ENCODE measurements at places on chromosomes 5 and 9.

DNA sequence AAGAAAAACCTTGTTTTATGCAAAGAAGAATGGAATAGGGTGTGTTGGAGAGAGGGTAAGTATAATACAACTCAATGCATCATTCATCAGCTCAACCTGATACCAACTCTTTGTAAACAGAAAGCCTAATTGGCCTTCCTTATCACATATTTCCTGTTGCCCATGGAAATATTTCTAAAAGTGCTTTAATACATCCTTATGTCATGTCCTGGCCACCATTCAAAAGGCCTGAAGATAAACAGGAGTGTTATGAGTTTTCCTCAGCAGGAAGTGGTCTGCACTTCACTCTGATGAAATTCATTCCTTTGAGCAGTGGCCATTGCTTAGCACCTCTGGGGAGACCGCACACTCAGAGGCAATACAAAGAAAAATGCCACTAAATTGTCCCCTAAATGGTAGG, 511.2 kb downstream of the SEMA5A start:
- no peak for DNase-seq

- DNase-seq, result no peak
Observed at GRCh38 chr9:68492806-68493205, 47.9 kb downstream of the TMEM252 start.

GRCh38 chr5:57727591-57727990, 245.0 kb upstream of the ACTBL2 start:
- DNase-seq, result no peak

GRCh38 chr5:131810510-131811249, 13.9 kb upstream of the FNIP1 start:
- DNase-seq, result no peak

GRCh38 chr5:140806834-140807775, at the start of gene PCDHA4:
TSS of gene PCDHA4 (plus strand) at chr5:140807068.
- no peak for DNase-seq

DNA sequence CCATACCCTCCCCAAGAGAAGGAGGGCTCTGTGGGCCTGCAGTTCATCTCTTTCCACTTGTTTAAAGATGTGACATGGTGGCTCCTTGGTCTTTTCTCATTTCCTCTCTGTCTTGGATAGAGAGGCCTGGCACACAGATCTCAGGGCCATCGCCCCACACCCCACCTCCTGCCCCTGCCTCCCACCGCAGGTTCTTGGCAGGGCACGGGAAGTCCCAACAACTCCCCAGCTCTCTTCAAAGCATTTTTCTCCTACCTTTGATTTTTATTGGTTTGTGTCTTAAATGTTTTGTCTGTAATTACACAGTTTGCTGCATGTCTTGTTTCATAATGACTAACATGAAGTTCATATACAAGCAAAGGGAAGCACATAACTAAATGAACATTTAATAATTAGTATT, 178.5 kb upstream of the MSX2 start:
- DNase-seq, result no peak

GRCh38 chr5:148457183-148457620, 73.4 kb downstream of the FBXO38 start:
- DNase-seq, result no peak

- DNase-seq, result no peak
Observed at GRCh38 chr5:6419340-6419852, 29.3 kb upstream of the UBE2QL1 start.

DNA sequence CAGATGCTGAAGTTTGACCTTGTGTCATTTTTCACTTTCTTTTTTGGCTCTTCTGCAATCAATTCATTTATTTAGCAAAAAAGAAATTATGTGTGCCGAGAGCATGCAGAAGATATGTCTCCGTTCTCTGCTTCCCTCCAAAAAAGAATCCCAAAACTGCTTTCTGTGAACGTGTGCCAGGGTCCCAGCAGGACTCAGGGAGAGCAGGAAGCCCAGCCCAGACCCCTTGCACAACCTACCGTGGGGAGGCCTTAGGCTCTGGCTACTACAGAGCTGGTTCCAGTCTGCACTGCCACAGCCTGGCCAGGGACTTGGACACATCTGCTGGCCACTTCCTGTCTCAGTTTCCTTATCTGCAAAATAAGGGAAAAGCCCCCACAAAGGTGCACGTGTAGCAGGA, 2.4 kb downstream of the FGFR4 start:
- DNase-seq, result no peak

DNA sequence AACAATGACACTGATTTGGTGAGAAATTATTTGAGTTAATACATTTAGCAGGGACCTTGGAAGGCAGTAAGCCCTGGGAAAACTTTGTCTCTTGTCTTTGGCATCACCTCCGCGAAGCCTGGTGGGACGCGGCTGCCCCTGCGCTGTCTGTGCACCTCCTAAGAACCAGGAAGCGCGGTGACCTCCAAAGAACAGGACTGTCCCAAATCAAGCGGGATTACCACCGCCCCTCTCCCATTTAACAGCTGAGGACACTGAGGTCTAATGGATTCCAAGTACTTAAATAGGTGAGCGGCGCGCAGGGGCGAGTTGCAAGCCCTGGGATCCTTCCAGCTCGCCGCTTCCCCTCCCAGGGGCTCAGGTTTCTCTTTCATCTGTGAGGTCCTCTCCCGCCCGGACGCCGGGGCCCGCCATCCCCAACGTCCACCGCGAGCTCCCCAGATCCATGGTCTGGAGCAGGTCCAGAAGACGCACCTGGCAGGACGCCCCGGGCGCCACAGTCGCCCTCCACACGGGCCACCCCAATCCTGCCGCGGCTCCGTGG, 432 bp downstream of the STARD4 start:
- no peak for DNase-seq

- DNase-seq, result no peak
Observed at GRCh38 chr5:146448783-146449519, 1.8 kb downstream of the TCERG1 start.

- DNase-seq, result no peak
Observed at GRCh38 chr5:120767178-120767820, 303.2 kb downstream of the PRR16 start.

DNA sequence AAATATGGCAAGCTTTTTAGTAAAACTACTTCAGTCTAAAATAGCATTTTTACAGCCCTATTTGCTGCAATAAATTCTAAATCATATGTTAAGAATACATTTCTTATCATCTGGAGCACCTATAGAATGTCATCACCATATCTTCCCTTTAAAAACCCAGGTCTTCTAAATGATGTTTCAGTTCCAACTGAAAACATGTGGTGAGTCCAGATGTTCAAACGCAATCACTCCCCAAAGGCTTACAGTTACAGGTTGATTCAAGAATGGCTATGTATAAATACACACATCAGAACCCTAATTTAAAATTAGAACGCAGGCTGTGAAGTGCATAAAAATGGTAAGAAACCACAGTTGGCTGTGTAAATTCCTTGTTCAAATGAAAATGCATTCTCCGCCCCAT, 796.3 kb downstream of the MAT2B start:
- DNase-seq, result no peak

Data from brain pericyte (primary cell).